ENCODE measurements at places on chromosomes 2 and 18.

DNA sequence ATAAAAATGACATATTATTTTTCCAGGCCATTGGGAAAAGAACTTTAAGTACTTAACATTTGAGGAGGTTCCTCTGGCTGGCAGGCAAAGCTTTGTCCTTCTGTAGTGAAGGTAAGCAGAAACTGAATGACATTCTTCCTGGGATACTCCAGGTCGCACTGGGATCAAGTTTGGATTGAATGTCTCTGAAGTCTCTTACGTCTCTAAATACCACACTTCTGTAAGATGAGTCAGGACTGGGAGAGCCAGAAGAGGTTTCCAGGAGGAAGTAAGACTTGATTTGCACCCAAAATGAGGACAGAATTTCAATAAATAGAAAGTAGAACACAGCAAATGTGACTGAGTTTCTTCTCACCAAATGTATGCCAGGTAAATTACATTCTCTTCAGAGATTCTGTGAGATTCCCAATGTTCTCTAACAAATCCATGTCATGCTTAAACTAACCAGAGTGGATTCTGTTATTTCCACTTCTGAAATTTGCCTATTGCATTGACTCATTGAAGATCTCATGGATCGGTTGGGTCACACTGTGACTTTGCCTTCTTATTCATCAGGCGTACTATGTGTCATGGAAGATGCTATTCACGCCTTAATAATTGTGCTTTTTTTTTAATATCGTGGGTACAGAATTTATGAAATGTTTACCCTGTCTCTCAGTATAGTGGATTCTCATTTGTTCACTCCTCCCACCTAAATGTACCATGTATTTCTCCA lies 25.5 kb upstream of the VIT start:
- DNase-seq, result no peak

DNA sequence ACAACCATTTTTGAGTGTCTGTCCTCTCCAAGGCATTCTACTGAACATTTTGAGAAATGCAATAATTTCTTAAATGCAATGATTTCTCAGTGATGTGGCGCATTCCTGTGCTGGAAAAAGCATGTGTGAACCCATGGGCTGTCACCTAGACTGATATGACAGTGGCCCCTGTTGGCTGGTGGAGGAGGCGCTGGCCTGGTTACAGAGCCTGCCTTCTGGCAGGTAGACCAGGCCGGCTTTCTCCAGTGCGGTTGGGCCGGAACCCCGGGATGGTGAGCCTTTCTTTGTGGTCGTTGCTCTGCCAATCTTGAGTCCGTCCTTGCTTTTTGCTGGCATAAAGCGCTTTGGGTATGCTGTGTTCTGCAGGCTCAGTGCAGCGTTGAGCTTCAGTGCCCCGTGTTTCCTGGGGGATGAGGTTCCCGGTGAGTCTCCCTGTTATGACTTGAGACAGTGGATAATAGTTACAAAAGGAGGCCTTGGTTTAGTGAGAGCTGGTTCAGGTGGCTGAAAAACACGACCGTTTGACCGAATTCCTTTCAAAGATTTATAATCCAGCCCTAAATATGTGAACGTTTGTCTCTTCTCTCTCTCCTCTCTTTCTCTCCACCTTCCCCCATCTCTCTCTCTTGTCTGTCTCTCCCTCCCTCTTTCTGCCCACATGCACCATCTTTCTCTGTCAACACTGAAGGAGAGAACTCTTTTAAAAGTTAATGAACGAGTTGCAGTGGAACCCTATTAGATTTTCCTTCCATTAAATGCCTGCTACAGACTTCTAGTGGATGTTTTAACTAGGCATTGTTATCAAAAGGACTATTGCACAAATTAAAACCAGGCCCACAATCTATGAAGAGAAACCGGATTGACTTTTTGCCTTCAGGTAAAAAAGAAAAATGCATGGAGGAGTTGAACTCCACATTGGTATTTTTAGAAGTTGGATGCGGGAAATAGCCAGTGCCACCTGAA lies 34.0 kb downstream of the TSHZ1 start:
- no peak for DNase-seq

DNA sequence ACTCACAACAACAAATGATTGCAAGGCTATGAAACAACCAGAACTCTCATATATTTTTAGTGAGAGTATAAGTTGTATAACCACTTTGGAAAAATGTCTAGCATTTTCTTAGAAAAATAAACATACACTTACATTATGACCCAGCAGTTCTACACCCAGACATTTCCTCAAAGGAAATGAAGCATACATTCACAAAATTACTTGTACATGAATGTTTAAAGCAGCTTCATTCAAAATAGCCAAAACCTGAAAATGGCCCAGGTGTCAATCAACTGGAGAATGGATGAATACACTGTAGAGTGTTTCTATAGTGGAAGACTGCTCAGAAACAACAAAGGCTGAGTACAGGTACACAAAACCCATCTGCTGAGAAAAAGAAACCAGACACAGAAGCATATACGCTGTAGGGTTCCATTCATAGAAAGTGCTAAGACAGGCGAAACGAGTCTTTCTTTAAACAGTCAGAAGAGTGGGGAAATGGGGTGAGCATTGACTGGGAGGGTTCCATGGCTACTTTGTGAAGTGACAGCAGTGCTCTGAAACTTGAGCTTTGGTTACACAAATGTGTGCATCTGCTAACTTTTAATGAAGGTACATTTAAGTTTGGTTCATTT lies 799.0 kb downstream of the DCDC2C start:
- DNase-seq, result no peak

DNA sequence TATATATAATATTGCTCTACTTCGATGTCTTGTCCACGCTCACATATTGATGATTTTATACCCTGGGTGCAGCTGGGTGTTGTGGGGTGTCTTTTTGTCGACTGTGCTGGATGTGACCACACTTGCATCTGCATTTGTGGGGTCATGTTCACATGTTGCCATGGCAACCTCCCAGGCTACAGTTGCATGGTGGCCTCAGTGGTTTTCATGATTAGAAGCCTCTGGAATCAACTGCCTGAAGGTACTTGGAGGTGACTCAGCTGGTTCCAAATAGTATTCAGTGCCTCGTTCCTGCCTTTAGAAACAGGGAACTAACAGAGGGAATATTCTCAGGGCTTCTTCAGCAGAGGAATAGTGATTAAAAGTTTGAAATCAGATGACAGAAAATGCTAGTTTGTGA lies 166.3 kb upstream of the NYAP2 start:
- no peak for DNase-seq

DNA sequence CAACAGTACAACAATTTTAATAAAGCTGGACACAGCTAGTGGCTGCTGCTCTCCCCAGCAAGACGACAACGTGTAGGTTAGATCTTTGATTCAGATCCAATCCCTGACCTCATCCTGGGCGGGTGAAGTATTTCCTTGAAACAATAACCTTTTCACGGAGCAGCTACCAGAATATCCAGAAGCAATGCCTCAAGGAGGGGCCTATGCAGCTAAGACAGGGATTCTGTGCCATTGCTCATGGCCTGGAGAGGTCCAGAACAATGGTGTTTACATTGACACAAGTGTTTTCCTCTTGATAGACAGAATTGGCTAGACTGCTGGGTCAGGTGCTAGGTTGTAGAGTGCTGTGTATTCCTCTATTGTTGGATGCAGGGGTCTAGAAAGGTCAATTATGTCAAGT lies 520.1 kb downstream of the BCL11A start:
- DNase-seq, result no peak

GRCh38 chr18:59220164-59220783 lies 316 bp downstream of the GRP start:
- DNase-seq, result no peak

- no peak for DNase-seq
Measured at GRCh38 chr2:197798187-197798586, 6.2 kb upstream of the PLCL1 start.

DNA sequence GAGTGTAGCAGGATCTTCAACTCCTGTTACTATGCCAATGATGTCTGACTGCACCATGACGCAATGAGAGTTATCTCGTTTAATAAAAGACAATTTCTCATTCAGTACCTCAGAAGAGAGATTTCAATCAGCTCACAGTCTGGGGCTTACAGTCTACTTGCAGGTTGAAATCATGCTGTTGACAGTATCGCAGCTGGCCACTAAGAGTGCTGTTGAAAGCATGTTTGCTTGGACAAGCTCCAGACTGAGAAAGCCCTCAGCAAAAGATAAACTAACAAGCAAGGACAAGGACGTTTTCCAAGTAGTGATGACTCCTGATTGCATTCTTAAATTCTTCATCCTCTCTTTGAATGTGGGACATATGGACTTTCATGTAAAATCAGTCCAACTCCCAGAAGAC lies 145.2 kb upstream of the SYT4 start:
- peak; percentile 3 for DNase-seq

Data from retinal pigment epithelial cell (primary cell).